ENCODE measurements at places on chromosomes 5 and 9.

- no peak for DNase-seq
These were observed 47.6 kb upstream of the ELOVL7 start for GRCh38 chr5:60891667-60892066.

- DNase-seq: peak; percentile 42
These were observed 1.2 kb downstream of the TTC33 start for GRCh38 chr5:40754381-40755092.

- no peak for DNase-seq
These were observed 40.0 kb upstream of the MYO10 start for GRCh38 chr5:16975950-16976624.

DNA sequence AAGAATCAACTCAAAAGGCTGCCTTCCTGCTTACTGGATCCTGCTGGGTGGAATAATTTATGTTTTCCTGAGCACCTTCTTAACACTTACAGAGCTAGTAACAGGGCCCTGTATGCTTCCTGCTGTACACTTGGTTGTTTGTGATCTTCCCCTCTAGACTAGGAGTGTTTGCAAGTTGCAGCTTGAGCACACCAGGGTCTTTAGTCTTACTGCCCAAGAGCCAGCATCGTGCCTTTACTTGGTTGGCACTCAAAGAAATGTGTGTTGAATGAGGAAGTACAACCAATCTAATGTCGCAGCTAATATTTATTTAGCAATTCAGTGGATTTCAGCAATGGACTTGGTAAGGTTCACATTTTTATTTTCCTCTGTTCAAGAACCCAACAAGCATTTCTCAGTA lies 57.5 kb upstream of the HAND1 start:
- DNase-seq: no peak

- DNase-seq: no peak
These were observed 11.1 kb downstream of the HNRNPAB start for GRCh38 chr5:178215280-178216002.

- DNase-seq: no peak
These were observed 213.6 kb downstream of the MAPKAP1 start for GRCh38 chr9:125493384-125493783.

- no peak for DNase-seq
These were observed 121.3 kb downstream of the LHFPL2 start for GRCh38 chr5:78527054-78527859.

DNA sequence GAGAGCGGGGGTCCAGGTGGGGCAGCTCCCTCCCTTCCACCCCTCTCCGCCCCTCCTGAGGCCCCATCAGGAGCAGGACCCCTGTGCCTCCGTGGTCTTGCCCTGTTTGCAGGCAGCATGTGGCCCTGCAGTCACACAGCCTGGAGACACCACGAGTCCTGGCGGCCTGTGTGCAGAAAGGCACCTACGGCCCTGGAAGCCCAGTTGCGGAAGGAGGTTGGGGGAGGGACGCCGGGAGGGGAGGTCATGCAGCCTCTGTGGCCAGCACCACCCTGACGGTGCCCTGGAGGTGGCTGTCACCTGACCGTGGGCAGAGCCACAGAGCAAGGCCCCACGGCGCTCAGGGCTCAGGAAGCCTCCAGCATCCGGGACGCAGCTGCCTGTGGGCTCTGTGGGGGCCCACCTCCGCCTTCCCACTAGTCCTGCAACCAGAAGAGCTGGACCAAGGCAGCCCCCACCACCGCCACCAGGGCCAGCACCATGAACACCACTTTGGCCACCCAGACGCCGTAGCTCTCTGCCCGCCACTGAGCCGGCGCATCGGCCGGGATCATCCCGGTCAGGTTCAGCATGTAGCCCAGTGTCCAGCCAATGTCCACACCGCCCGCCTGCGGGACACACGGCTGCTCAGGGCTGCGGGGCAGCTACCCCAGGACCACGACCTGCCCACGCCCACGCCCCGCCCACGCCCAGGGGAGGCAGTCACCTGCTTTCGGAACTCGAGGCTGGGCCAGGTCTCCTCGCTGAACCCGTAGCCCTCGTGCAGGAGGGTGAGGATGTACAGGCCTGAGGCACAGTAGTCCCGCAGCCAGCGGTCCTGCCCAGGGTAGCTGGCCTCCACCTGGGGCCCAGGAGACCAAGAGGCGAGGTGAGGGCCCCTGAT lies 6.4 kb downstream of the ENTPD8 start:
- no peak for DNase-seq

DNA sequence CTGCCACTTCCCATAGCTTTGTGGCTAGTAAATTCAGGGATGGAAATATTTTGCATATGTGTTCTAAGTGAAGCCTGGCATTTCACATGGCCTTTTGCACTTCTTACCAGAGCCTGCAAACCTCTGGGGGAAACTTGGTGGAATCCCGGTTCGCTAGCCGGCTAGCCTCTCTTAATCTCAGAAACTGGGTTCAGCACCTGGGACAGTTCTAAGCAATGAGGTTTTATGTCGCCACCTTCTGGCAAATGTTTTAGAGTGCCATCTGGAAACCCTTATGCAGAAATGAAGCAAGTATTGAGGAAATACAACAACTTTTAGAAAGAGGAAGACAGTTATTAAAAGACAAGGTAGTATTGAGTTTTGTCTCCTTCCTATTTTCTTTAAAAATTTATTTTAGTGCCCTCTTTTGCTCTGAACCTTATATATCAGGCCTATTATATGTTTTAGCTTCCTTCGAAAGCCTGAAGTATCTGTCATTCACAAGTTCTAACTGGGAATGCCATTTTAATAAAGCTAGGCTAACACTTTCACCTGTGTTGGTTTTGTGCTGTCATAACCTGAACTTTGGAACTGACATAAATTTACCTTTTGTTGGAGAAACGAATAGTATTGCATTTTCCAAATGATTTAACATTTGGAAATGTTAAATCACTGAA lies 963 bp upstream of the HTR1A start:
- no peak for DNase-seq

GRCh38 chr9:33277484-33277883 lies 12.6 kb downstream of the CHMP5 start:
- no peak for DNase-seq

DNA sequence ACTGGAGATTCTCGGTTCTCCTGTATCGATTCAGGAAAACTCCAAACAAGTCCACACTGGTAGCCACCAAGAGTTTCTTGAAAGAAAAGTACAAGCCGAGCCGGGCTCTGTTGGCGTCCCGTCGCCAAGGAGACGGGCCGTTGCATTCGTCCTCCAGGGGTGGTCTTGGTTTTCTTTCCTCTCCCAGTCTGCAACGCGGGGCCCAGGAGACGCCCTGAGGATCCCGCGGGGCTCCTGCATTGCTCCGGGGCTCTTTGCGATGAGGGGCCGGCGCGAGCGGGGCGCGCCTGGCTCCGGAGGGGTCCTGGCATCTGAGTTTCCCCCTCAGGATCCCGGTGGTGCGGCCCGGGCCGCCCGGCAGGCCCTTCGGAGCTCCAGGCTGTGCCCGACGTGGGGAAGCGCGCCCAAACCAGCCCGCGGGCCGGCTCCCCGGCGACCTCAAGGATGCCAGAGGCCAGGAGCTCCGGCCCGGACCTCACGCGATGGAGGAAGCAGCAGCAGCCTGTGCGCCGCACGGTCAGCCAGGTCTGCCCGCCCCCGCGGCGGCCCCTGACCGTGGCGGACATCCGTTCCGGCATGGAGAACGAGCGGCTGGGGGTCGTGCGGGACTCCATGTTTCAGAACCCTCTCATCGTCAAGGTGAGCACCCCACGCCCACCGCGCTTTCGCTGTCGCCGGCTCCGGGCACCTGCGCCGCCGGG lies at the start of gene CFAP77:
TSS of gene CFAP77 (plus strand) at position 384 of the 701 bp plus-strand sequence. CDS start at position 445, 61 bp downstream.
- peak; percentile 38 for DNase-seq

DNA sequence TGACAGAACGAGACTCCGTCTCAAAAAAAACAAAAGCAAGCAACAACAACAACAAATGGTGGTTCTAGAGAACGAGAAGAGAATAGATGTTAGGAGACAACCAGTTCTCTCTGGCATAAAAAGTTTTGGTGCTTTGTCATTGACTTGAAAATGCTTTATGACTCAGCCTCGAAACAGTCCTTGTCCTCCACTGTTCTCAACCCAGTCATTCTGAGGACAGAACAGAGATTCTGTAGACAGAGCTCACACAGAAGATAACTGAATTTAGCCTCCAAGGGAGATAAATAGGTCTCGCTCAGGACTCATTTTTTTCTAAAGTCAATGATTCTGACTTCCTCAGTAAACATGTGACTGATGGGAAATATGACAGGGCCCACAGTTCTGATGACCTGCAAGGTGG lies 76.0 kb upstream of the FSTL4 start:
- no peak for DNase-seq

GRCh38 chr9:95383185-95383676 lies 65.7 kb upstream of the FANCC start:
- no peak for DNase-seq

- no peak for DNase-seq
These were observed 224.5 kb upstream of the CDH6 start for GRCh38 chr5:30968971-30969370.

- DNase-seq: no peak
These were observed 77.6 kb downstream of the ALDH1A1 start for GRCh38 chr9:72875221-72875620.

GRCh38 chr9:91899594-91899993 lies 50.4 kb downstream of the ROR2 start:
- no peak for DNase-seq

DNA sequence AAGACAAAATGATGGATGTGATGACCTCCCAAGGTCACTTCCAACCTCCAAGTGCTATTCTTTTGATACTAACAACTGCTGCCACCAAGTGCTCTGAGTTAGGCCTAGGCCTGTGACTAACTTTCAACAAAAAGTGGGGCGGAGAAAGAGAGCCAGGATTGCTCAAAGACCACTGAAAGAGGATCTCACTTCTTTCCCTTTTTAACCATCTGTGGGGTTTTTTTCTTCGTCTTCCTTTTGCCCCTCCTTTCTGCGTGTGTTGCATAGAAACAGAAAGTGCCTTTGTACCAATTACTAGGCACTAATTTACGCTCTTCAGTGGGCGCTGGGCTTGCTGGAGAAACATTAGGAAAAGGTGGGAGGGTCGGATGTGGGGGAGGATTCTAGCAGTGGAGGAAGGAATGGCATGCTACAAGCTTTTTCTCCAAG lies 8.0 kb downstream of the KLF9 start:
- peak; percentile 32 for DNase-seq

GRCh38 chr9:133225171-133226011 lies 16.3 kb upstream of the OBP2B start:
- DNase-seq: no peak

- DNase-seq: no peak
These were observed 225.9 kb downstream of the VPS13A start for GRCh38 chr9:77403239-77403638.

DNA sequence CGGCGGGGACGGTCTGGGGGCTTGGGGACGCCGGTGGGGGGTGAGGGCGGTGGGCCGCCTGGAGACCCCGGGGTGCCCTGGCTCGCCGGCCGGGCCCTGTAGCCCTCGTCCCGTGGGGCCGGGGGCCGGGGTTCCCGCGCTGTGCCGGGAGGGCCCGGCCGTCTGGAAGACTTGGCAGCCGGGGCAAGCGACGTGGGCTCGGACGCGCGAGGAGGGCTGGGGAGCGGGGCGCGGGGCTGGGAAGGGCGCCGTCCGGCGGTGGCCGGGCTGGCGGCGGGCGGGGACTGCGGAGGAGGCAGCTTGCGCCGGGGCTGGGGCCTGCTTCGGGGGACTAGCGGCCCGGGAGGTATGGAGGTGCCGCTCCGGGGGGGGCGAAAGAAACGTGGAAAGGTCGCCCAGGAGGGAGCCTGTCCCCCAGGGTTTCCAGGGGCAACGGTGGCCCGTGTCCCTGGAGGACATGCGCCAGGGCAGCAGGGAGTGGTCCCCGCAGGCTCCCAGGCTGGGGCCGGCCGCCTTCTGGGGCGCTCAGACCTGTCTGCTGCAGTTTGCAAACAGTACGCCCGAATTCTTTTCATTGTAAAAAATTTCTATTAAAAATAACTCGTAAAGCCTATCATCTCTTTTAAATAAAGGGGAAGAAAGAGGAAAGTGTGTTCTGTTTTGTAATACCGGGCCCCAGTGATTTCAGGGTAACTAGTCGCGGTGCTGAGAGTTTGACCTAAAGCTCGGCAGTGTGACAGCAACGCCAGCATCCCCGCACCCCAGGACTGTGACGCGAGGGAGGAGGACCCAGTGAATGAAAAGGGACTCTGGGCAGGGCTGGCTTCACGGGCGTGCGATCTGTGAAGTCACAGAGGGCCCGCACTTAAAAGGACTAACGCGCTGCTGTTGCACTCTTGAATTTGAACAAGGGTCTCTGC lies 752 bp upstream of the ANKH start:
- DNase-seq: peak; percentile 62

DNA sequence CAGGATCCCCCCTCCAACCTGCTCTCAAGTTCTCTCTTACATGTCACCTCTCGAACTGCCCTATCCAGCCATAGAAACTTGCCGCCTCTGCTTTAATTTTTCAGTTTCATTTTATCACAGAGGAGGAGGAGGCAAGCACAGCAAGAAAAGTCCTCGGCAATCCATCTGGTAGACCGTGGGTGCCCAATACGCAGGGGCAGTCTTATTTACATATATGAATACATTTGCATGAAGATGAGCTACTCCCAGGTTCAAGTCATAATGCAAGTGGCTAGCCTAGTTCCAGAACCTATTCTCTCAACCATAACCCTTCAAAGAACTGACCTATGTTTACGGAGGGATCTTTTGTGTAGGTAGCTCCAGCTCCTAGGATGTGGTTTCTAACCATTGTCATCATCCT lies 223.2 kb upstream of the PANK3 start:
- DNase-seq: no peak

- no peak for DNase-seq
These were observed 58.0 kb upstream of the FSD1L start for GRCh38 chr9:105389796-105390195.

DNA sequence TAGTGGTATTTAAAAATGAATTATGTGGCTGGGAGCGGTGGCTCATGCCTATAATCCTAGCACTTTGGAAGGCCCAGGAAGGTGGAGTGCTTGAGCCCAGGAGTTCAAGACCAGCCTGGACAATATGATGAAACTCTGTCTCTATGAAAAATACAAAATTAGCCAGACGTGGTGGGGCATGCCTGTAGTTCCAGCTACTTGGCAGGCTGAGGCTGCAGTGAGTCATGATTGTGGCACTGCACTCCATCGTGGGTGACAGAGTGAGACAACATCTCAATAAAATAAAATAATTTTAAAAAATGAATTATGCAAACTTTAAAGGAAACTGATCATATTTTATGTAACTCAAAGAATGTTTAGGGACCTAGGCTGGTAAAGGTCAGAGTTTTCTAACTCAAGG lies 310.8 kb upstream of the DMRT1 start:
- no peak for DNase-seq

- no peak for DNase-seq
These were observed 333.5 kb downstream of the EFNA5 start for GRCh38 chr5:107337281-107337680.

DNA sequence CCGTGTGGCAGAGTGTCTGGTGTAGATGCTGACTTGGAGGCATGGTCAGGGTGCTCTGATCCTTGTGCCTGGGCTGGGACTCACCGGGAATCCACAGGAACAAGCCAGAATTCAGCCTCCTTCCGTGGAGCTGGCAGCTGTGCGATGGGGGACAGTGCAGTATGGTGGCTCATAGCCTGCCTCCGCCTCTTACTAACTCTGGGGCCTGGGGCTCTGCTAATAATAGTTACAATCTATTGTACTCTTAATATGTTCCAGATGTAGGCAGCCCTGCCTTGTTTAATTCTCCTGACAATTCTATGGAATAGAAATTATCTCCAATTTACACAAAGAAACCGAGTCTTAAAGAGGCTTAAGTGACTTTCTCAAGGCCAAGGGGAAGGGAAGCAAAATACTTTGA lies 77.6 kb downstream of the PCDH1 start:
- no peak for DNase-seq

Data from CD4-positive, alpha-beta T cell treated with Interleukin-12 subunit alpha and Interleukin-12 subunit beta, for 1 hour (primary cell).